ENCODE measurements at places on chromosomes 1 and 21.

GRCh38 chr1:164937291-164937690, 378.3 kb downstream of the PBX1 start:
- DNase-seq: no peak

DNA sequence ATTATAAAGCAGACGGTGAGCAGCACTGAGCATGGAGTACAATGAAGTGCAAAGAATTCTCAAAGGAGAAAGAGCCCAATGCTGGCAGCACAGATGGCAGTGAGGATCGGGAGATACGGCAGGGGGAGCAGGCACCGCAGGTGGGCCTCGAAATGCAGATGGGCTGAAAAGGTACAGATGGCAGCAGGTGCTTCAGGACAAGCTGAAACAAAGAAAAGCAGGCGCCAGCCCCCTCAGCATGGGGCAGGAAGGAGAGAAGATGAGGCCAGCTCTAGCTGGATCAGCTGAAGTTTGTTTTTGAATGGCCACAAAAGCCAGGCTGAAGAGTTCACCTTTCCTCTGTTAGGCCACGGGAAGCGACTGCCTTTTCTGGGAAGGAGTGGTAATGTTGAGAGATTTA, 7.7 kb downstream of the CFAP298 start:
- no peak for DNase-seq

GRCh38 chr1:195475568-195475967, 1132.7 kb downstream of the KCNT2 start:
- no peak for DNase-seq

DNA sequence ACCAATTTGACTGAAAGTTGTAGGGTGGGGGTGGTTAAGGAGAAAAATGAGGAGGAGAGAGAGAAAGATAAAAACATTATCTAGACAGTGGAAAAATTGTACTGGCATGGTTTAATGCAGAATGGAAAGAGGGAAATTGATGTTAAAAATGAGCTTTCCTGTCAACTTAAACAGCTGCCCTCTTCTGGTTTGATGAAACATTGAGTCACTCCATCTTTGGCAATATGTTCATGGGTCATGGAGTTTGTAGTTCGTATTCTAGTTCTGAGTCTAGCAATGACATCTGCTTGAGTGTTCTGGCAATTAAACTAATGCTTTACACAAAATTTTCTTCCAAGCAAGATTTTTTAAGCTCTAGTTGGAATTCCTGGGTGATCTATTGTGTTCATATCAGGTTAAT, 9.6 kb downstream of the ZNF648 start:
- DNase-seq: no peak

DNA sequence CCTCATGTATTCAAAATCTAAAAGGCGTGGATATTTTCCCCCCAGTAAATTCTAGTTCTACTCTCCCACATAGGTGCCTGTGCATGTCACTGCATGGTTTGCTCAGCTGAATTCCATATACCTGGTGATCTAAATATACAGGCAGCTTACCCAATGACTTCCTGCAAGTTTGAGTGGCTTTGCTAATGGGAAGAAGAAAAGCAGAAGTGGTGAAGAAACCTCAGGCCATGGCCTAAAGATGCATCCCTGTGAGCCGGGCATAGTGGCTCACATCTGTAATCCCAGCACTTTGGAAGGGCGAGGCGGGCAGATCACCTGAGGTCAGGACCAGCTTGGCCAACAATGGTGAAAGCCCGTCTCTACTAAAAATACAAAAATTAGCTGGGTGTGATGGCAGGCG, 11.5 kb downstream of the SLC44A3 start:
- no peak for DNase-seq

DNA sequence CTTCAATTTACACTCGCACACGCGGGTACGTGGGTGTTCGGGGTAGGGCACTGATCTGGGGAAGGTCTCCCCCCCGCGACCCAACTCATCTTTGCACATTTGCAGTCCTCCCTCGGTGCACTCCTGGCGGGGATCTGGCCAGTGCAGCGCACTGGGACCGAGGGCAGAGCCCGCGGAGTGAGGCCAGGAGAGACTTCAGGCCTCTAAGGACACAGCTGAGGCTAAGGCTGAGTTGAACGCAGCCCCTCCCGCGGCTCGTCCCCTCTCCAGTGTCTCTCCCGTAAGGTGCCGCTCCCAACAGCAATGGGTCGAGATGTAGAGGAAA, 936 bp upstream of the NCAM2 start:
- no peak for DNase-seq

- peak; percentile 38 for DNase-seq
Measured at GRCh38 chr1:18939398-18940302, 16.8 kb downstream of the IFFO2 start.

- DNase-seq: peak; percentile 98
Measured at GRCh38 chr1:22018583-22019559, 17.4 kb downstream of the CELA3A start.

- no peak for DNase-seq
Measured at GRCh38 chr1:116808200-116808847, 54.1 kb downstream of the CD2 start.

- DNase-seq: peak; percentile 55
Measured at GRCh38 chr1:73604739-73605138, 593.2 kb downstream of the LRRIQ3 start.

DNA sequence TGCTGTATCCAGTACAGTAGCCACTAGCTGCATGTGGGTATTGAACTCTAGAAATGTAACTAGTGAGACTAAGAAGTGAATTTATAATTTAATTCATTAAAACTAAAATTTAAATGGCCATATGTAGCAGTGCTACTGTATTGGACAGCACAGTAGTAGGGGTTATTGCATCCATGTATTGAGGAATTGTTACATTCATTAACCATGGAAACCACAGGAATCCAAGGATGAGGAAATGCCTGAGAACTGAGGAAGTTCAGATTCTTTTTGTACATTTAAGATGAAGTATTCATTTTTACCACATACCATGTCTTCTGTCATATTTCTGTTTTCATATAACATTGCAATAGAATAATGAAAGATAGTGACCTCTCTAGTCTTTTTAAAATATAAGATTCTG, 2.6 kb downstream of the MTF2 start:
- peak; percentile 79 for DNase-seq

GRCh38 chr1:78855258-78855657, 151.3 kb downstream of the ADGRL4 start:
- no peak for DNase-seq

DNA sequence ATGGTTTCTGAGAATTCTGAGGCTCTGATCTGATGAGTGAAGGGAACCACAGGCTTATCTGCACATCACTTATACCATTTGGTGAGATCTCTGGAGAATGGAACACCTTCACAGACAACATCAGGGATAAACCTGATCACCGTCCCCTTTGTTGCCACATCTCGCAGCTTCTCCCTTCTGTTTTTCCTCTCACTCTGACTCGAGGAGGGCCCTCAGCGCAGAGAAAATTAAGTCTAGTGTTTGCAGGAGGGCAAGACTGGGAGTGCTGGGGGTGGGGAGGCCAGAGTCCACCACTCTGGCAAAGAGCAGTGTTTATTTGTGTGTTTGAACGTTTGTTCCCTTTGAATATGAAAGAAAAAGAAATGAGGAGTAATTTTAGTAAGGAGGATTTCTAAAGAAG, 29.0 kb upstream of the BATF3 start:
- no peak for DNase-seq

GRCh38 chr21:46052703-46053651, 44.9 kb upstream of the COL6A2 start:
- DNase-seq: peak; percentile 94

DNA sequence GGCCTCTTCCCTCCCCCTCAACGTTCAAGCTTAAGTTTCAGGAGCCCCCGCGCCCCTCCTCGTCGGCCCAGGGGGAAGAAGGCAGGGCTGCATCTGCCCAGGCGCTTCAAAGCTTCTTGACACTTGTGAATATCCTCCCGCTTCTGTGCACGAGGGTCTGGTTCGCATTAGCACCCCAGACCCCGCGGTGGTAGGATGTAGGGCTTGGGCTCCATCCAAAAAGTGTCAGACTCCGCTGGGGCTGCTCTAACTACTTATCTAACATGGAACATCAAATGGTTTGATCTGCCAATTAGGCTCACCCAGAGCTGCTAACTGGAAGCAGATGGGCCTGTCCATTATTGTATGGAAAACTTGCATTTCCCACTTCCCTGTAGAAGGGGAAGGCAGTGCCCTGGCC, 28.9 kb downstream of the TAS1R2 start:
- no peak for DNase-seq

DNA sequence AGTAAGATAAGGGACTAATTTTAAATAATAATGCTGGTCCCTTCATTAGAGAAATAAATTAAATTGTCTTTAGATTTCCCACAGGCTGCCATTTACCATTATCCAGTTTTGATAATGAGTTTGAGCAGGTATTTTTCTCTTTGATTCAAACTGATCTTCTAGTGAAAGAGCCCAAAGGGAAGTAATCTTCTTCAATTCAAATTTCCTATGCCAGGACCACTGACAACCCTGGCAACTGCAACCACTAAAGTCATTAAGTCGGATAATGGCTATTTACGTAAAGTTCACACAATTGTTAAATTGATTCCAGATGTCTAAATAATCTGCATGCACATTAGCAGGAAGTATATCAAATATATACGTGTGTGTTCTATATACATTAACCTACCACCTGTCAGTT, 399.3 kb downstream of the PTPRC start:
- no peak for DNase-seq

GRCh38 chr21:41168391-41169257, 664 bp downstream of the BACE2 start:
- DNase-seq: peak; percentile 77

GRCh38 chr1:184186167-184186566, 134.6 kb downstream of the TSEN15 start:
- DNase-seq: peak; percentile 2

- no peak for DNase-seq
Measured at GRCh38 chr21:41251961-41252642, 64.5 kb upstream of the FAM3B start.

GRCh38 chr1:248243204-248243603, 12.0 kb downstream of the OR2M4 start:
- DNase-seq: peak; percentile 32

DNA sequence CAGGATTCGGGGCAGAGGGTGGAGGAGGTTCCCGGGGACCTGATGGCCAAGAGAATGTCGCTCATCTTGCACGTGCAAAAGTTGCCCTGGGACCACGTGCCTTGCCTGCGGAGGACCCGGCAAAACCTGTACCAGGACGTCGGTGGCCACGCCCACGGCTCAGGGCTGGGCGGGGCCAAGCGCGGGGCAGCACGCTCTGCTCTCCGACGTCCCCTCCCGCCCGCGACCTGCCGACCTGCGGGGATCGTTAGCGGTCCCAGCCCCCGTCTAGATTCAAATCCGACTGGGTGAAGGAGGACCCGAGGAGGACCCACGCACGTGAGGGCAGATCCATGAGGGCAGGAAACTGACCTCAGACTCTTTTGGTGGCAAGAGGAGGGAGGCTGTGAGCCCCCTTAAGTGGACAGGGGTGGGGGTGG, at the start of gene C1orf167:
Gene C1orf167, plus strand, starts transcription at position 206 of the 419 bp plus-strand sequence. CDS start 2,208 bp downstream, outside the sequence.
- DNase-seq: no peak

DNA sequence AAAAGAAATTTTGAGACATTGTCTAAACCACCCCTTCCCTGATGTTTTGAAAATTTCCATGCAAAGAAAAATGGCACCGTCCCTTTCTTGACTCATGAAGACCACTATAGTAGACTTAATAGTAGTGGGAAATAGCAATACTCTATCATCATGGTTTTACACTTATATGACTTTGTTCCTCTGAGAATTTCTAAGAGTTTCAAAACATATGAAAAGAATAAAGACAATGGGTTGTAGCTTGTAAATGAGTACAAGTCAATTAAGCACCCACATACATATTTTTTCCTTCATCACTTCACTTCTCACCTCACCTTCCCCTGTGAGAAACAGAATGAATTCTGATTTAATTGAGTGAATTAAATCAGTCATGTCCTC, 151.7 kb downstream of the LYPLAL1 start:
- no peak for DNase-seq

DNA sequence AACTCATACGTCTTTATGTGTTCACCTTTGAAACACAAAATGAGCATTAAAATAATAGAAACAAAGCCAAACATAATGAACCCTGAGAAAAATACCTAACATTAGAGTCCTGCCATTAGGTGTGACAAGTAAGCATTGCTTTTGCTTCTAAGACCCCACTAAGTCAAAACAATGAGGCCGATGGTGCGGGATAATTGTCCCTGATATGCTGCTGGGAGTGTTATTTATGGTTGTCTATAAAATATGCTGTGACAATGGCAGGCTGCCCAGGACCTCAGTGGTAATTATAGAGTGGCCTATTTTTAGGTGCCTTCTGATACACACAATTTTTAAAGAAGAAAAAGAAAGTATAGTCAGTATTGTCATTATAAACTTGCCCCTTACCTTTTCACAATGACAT, 1423.1 kb downstream of the AMY1C start:
- DNase-seq: no peak

DNA sequence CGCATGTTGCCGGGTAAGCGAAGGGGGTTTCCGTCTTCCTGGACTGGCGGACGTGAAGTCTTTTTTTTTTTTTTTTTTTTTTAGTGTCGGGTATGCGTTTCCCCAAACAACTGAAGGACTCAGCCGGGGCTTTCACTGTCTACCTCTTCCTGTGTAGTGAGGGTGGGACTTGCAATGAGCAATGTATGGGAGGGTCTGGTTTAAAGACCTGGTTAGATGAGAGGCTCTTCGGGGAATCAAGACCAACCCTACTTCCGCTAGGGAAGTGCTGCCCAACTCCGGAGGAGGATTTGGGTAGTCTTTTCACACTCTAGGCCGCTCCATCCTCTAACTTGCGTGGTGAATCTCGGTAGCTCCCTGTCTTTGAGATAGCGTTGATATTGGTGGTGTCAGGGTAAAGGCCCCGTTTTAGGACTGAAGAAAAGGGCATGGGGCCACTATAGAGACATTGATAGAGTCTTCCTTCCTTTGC, 754 bp downstream of the PRRC2C start:
- DNase-seq: peak; percentile 80

DNA sequence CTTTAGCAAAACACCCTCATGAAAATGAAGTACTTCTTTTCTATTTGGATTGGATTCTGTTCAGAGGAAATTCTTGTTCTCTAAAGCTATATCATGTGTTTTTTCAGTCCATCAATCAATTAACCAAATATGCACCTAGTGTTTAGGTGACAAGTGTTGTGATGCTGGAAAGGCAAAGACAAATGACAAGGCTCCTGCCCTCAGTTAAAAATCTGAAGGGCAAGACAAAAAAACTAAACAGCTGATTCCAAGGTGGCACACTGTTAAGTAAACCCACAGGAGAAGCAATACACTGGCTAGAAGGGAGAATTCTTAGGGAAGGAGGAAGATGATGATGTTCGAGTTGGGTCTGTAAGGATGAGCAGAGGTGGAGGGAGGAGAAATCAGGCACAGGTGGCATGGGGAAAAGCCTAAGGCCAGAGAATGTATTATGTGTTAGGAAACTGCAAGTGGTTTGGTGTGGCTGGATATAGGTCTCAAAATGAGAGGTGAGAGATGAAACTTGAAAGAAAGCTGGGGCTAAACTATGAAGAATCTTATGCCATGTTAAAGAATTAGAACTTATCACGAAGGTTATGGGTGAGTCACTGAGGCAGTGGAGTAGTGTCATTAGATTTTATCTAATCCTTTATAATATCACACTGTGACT, 51.8 kb upstream of the GFI1 start:
- peak; percentile 2 for DNase-seq

DNA sequence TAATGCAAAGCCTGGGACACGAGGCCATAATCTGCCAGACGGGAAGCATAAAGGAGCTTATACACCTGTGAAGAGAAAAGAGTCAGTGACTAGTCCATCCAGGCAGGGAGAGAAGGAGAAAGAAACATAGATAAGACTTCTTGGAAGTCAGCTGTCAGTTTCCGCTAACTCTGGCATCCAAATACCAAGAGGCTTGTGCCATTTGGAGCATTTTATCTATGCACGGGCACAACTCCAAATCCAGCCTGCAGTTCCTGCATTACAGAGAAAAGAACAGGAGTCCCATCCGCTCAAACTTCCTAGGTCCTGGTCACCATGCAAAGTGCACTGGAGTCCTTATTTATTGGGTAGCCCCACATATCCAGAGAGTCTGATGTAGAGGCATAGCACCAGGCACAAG, 27.9 kb downstream of the SEC16B start:
- no peak for DNase-seq
